ENCODE measurements at places on chromosomes 11 and 22. TPM values are rescaled to one million over a fixed set of nuclear protein-coding genes. Genes with fewer than 3 reads are reported as not detected.

- DNase-seq, result peak; percentile 7
Measured at GRCh38 chr11:122578171-122578825, 77.2 kb upstream of the UBASH3B start.

GRCh38 chr11:20355221-20356219 is 8.0 kb upstream of the HTATIP2 start:
- peak; percentile 21 for DNase-seq

Gene LRRN4CL
- total RNA-seq, result 2.3 TPM

DNA sequence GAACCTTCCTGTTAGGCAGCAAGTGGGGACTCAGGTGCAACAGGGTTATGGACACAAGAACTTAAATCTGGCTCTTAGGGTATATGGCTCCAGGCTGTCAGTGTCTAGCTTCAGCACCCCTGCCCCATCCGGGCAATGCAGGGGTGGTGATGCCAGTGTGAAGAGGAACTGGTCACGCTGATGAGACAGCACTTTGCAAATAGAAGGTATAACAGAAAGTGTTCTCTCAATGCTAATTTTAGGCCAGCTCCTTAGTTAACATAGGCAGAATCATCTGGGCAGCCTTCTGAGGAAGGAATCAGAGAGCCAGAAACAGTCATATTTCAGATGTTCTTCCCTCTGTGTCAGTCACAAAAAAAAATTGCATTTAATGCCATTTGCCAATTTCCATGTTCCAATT is 41.2 kb downstream of the SYT9 start:
- DNase-seq, result no peak

DNA sequence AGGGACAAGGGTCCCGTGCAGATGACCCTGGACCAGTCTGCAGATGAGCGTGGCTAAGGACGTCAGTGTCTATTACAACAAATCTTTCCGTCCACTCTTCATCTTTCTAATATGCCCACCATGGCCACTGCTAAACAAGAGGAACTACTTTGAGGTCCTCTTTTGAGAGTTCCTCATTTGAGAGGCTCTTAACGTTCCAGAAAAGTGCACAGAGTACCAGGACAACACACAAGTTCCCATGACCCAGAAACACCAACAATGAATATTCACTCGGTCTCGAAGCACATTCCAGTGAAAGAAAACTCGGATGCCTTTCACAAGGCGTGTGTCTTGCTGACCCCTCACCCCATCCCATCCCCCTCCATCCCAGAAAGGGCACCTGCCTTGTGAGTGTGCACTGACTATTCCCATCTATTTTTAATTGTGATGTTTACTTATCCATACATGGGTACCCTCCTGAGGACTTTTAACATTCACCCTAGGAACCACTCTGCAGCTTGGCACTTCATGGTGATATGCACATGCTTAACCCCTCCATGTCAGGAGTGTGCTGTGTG is 157.0 kb downstream of the SHANK2 start:
- DNase-seq, result no peak

GRCh38 chr22:29345932-29346331 is 30.4 kb upstream of the RASL10A start:
- DNase-seq, result no peak

DNA sequence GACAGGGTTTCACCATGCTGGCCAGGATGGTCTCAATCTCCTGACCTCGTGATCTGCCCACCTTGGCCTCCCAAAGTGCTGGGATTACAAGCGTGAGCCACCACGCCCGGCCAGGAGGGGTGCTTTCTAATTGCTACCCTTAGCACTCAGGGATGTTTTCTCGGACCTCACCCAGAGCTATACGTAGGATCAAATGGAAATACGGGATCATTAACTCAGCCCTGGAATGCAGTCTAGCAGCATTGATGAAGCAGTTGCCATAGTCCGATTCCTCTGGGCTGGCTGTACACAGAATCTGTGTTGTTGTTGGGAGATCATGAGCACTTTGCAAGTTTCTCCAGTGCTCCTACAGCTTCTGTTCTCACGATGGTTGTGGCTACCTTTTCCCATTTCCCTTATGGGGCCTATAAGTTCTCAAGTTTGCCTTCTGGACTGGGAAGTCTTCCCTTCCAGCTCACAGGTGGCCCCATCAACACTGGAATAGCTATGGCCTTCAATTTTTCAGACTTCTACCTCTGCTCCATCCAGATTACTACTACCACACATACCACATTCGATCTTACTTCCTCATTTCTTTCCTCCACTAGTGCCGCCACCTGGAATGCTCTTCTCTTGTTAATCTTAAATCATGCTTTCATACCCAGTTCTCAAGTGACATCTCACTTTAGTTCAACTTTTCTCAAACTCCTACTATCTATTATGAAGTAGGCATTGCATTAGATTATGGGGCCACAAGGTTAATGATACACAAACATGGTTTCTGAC is 16.1 kb upstream of the PCF11 start:
- no peak for DNase-seq

DNA sequence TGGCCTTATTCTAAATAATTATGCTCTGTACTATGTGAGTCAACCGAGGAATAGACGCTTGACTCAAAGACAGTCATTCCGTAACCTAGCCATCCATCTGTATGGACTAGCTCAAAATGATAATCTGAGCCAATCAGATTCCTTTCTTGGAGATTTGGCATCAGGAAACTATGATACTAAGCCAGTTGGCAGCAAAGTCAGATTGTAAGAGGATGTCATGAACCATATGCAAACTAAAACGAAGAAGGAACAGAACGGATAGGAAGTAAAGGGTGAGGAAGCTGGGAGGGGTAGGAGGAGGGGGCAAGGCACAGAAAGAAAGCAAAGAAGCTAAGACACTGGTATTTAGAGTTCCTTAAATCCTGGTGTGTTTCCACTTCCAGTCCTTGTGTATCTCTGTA is 10.7 kb upstream of the SESN3 start:
- no peak for DNase-seq

Gene DTX4
- 22.7 TPM for total RNA-seq

Data from MG63 (cell line).